ENCODE measurements at places on chromosomes 7 and 10. TPM values are rescaled to one million over a fixed set of nuclear protein-coding genes. Genes with fewer than 3 reads are reported as not detected.

Gene ATRNL1
- total RNA-seq = 0.28 TPM

DNA sequence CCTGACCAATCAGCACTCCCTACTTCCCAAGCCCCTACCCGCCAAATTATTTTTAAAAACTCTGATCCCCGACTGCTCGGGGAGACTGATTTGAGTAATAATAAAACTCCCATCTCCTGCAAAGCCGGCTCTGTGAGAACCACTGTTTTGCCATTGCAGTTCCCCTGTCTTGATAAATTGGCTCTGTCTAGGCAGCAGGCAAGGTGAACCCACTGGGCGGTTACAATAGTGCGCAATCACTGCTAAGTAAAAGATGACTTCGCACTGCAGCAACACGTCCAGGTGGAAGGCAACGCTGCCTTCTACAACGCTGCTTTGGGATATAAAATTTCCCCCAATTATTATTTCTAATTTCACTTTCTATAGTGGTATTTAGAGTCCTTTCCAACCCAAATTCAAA, 8.9 kb downstream of the SLC37A3 start:
- no peak for DNase-seq

GRCh38 chr7:55288070-55288824, 76.9 kb upstream of the LANCL2 start:
- no peak for DNase-seq

- no peak for DNase-seq
Observed at GRCh38 chr10:31508882-31509281, 189.9 kb downstream of the ZEB1 start.

DNA sequence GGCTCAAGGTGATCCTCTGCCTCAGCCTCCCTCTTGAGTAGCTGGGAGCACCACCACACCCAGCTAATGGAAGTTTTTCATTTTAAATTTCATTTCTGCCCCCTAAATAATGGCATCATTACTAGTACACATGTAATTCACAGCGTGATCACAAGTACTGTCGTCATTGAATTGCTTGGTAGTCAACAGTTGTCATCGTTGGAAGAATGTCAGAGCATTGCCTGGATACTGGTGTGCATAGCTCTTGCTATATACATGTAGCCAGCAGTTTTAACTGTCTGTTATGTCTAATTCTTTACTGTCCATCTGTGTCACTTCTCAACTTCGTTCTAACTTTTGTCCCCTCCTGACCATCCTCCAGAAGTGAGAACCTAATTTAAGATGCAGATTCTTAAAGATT, 62.1 kb downstream of the CRPPA start:
- no peak for DNase-seq

- DNase-seq = no peak
Observed at GRCh38 chr7:13179775-13180523, 492.5 kb downstream of the ARL4A start.

DNA sequence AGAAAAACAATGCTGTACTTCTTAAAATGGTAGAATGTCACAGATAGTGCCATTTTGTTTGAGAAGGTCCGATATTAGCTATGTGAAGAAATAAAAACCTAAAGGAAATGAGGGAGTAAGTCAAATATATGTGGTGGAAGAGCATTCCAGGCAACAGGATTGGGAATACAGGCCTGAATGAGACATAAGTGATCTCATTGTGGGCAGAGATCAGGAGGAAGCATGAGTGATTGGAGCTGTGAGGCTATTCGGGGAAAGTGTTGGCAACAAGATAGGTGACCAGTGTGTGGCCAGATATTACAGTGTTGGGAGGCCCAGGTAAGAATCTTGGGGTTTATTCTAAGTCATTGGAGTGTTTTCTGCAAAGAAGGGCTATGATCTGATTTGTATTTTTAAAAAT, 41.3 kb upstream of the AGMO start:
- DNase-seq = no peak

GRCh38 chr10:113132591-113133121, 182.6 kb downstream of the TCF7L2 start:
- DNase-seq = no peak

GRCh38 chr10:44725404-44725803, 185.7 kb upstream of the TMEM72 start:
- no peak for DNase-seq

DNA sequence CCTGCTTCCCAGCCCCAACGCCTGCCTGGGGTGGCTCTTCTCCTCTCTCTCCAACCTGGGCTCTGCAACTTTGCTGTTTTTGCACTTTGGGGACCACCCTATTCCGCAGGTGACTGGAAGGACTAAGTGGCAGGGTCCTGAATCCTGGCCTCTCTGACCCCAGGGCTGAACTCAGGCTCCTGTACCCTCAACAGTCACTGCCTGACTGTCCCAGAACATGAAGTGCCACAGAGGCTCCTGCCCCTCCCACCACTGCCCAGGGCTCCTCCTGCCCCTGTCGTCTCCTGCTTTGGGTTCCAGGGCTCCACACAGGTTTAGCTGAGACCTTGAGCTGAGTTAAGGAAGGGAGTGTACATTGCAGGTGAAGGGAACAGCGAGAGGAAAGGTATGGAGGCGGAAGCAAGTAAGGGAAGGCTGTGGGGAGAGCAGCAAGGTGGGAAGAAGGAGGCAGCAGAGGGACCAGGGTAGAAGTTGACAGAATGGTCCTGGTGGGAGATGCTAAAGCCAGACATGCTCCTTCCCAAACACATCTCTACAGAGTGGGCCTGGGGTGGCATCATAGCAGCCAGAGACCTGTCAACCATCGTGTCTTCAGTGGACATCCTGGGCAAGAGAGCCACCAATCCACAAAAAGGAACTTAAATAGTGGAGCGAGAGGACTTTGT, 5.7 kb upstream of the GRID1 start:
- no peak for DNase-seq

DNA sequence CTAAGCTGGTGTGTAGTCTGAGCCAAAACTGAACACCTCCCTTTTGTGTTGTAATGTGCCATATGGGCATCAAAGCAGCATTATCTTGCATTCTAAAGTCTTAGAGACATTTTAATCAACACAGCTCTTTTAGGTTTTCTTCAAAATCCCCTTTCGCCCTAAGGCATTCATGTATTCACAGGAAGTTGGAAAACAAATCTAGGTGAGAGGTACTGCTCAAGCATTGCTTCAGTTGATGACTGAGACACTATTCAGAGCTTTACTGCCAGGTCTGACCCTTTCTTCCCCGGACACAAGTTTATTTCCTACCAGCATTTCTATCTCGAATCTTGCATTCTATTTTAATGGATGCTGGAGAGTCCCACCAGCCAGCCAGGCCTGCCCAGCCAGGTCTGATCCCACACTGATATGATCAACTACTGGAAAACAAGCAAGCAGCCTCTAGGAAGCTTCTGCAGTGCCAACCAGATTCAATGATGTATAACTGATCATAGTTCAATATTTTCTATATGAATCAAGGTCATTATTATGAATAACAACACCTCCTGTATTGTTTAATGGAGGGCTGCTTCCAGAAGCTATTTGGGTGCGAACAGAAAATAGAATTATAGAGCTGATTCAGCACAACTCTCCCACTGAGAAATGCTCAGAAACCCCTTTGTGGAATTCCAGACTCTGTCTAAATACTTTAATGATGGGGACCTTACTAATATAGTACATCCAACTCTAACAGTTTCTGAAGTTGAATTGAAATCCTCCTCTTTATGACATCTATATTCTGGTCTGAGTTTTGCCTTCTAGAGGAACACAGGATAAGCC, 4.0 kb upstream of the BRAF start:
- no peak for DNase-seq
